ENCODE measurements at places on chromosomes 1 and 21.

GRCh38 chr1:67724928-67725560, 40.0 kb downstream of the GADD45A start:
- DNase-seq, result no peak

DNA sequence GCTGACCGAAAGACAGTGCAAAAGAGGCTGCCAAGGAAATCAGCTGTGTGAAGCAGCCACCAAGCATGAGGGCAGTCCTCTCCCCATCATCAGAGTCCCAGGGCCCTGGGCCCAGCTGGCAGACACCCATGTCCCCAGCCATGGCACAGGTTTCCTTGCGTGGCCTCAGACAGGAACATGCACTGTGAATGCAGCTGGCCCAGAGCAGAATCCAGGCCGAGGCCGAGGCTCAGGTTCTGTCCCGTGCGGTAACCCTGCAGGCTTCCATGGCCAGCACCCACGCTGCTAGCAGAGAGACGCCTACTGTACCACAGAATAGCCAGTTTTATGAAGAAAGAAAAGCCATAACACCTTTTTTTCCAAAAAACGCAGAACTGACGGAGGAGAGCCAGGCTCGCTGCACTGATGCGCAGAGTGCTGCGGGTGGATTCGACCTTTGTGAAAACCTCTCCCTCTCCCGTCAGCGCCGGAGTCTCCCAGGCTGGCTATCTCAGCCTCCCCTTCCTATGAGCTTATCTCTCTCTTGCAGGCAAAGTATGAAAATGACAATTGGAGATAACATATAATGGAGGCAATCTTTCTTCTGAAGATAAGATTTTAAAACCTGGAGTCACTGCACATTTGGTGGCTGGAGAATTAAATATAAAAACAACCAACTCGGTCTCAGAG, 106.6 kb downstream of the NPHP4 start:
- no peak for DNase-seq

- DNase-seq, result no peak
These were observed 34.9 kb downstream of the CDC14A start for GRCh38 chr1:100387209-100387608.

GRCh38 chr1:33273406-33273805, 17.1 kb downstream of the ZNF362 start:
- DNase-seq, result no peak

DNA sequence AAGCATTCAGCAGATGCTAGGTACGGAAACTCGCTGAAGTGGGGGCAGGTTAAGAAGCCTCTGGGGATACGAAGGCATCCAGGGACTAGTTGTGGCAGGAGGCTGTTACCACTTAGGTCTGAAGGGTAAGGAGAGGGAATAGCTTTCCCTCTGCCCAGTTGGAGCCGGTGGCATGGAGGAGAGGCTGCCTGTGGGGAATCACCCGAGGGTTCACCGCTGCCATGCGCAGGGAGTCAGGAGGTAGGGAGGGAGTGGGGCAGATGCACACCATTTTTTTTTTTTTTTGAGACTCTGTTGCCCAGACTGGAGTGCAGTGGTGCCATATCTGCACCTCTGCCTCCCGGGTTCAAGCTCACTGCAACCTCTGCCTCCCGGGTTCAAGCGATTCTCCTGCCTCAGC, 6.1 kb downstream of the PCSK9 start:
- DNase-seq, result no peak

DNA sequence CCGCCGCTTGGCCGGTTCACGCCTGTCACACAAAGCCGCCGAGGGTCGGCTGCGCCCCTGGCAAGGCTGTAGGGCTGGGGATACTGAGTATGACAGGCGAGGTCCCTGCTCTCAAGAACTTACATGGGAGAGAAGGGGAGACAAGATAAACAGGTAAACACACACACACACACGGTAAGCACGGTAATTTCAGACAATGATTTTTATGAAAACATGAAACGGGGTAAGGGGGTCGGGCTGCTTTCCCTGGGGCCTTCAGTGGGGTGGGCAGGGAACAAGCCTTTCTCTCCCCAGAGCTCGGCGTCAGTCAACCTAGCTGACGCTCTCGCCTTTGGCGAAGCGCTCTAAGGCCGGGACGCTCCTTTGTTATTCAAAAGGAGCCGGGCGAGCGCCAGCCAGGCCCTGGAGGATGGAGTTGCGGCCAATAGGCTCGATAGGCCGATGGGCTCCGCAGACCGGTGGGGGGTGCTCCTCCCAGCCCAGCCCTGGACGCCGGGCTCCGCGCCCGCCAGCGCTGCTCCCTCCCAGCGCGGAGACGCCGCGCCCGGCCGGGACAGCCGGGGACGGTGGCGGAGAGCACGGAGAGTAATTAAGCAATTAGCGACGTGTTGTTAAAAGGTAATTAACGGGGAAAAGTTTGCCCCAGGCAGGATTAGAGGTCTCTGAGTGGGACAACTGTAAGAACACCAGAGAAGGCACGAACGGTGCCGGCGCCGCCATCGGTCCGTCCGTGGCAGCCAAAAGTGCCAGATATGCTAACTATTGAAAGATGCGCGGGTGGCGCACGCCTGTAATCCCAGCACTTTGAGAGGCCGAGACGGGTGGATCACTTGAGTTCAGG, 950 bp upstream of the INKA2 start:
- DNase-seq, result no peak

DNA sequence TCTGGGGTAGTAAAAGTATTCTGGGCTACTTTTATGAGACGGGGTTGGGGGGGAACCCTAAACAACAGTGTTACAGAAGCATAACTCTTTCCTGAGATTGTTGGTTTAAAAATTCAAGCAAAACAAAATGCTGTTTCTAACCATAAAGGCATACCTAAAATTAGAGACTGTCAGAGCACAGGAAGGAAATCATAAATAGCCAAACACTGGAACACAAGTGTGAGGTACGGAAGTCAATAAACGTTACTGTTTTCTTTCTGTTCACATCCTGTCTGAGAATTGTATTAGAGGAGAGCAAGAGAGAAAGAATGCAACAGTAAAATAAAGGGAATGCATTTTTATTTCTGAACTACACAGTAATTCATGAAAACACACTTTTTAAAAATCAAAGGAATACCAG, 42.8 kb upstream of the IL12RB2 start:
- DNase-seq, result peak; percentile 66

DNA sequence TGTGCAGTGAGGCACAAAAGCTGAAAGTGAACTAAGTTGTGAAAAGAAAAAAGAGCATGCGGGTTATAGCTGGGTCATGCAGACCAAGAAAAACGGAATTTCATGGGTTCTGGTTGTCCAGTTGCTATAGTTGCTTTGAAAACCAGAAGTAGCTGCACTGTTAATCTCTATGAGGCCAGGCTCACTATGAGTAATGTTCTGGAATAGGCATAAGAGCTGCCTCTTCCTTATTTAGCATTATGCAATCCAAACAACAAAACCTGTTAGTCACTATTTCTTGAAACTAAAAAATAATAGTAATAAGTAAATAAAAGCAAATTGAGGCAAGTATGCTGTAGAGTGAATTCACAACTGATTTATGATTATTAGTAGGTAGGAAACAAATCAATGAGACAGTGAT, 1383.7 kb downstream of the MRPL39 start:
- DNase-seq, result no peak

DNA sequence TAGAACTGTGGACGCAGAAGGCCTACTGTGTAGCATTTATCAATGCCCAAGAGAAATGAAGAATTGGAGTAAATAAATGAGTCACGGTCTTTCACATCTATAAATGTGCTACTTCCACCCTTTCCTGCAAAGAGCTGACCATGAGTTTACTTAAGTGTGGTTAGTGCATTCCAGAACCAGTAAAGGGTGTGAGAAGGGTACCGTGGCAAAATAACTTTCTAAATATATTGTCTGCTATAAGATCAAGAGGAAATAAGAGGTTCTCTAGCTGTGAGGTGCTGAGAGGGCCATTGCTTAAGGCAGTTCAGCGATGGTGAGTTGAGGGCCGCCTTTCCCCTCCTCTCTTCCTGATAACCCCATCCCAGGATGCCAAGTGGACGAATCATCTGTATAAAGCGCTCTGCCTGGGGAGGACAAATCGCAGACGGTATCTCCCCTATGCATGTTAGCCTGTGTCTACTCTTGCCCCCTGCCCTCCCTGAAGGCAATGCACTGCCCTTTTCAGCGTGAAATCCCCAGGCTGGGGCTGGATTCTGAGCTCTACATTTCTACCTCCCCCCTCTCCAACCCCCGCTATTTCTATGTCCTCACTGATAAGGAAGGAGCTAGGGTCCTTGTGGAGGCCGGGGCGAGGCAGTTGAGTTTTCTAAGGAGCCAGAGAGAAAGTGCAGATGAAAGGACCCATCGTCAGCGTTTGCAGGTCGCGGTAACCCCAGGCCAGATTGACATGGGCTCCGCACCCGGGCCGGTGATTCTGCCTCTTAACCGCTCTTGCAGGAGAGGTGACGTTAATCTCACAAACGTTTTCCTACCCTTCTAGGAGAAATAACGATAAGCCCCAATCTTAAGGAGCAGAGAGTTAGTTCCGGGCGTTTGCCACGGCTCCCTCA, 1.5 kb upstream of the NCAM2 start:
- no peak for DNase-seq

GRCh38 chr1:89690595-89690994, 57.7 kb downstream of the LRRC8C start:
- DNase-seq, result no peak

DNA sequence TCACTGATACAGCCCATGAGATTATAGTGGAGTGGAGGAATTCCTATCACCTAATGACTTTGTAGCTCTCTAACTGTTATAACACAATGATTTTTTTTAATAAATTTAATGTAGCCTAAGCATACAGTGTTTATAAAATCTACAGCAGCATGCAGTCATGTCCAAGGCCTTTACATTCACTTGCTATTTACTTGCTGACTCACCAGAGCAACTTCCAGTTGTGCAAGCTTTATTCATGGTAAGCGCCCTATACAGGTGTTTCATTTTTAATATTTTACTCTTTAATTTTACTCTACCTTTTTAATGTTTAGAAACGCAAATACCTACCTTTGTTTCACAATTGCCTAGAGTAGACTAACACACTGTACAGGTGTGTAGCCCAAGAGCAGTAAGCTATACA, 1652.2 kb downstream of the BRINP3 start:
- DNase-seq, result no peak

GRCh38 chr1:163142152-163142551, 60.6 kb downstream of the RGS5 start:
- DNase-seq, result no peak

DNA sequence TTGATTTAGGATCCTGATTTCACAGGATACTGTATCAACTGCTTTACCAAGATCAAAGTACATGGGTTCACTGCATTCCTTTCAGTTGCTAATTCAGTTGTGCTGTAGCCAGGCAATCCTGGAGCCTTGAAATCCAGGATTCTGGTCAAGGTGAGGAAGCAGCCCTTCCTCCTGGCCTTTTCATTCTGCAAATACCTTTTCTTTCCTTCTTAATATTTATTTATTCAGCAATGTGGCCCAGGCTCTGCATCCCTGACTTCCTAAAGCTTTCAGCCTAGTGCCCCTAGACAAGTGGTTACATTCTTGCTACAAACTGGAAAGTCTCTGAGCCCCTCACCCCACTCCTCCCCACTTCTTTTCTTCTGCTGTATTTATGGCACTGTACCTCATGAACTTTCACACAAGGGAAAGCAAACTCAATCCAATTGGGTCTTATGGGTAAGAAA, 16.2 kb downstream of the LRRC8D start:
- DNase-seq, result no peak

GRCh38 chr1:204499511-204500468, 5.2 kb upstream of the PIK3C2B start:
- DNase-seq, result no peak

DNA sequence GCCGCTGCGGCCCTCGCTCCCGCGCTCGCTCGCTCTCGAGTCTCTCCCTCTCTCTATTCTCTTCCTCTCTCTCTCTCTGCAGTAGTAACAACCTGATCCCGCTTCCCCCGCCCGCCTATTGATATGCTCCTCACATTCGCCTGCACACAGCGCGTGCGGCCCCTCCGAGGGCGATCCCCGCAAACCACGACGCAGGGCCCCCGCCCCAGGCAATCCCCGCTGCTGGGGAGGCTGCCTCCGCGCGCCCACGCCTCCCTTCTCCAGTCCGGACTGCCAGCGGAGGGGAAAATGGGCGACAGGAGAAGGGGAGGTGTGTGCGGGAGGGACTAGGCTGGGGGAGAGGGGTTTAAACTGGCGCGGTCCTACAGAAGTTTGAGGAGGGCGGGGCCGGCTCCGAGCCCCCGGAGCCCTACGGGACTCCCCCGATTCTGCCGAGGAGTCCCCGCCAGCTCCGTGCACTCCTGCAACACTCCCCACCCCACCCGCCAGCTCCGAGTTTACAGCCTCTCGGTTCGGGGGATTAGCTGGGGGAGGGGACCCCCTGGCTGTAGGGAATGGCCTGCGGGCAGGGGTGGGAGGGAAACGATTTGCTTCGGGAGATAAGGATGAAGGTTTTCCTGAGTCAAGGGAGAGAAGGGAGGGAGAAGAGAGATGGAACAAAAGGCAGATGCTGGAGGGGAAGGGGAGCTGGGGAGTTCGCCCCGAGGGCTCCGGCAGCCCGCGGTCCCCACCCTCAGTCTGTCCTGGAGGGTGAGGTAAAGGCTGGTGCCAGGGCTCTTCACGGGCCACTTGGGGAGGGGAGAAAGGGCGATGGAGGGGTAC, 66.6 kb downstream of the SYT2 start:
- DNase-seq, result no peak

Measured in T-helper 1 cell (primary cell).